ENCODE measurements at places on chromosomes 13 and 19.

- DNase-seq: no peak
These were observed 155.6 kb downstream of the TM9SF2 start for GRCh38 chr13:99656844-99657381.

GRCh38 chr13:38888309-38888708, 102.3 kb downstream of the STOML3 start:
- DNase-seq: no peak

DNA sequence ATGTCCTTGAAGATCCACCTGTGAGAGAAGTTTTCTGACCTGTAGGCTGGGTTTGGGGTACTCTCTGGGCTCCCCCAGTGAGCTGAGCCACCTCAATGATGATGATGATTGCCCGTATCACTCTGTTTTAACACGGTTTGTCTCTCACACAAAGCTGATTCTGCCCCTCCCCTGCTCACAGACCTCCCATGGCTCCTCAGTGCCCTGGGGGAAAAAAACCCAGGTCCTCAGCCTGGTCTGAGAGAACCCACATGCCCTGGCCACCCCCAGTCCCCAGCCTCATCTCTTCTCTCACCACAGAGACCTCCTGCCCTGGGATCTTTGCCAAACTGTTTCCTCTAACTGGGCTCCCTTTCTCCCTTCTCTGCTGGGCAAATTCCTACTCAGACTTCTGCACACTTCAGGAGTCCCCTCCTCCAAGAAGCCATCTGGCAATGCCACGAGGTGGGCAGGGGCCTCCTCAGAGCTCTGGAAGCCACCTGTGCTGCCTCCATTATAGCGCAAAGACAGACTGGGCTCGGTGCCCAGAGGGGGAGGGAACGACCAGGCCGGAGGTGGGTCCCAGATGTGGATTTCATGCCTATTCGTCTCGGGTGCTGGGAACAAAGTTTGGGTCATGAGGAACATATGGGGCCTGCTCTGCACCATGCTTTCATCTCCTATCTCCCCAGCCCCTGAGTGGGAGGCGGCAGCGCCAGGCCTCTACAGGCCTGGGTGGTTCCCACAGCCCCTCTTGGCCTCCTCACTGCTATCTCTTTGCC, 8.5 kb upstream of the CA11 start:
- DNase-seq: no peak

DNA sequence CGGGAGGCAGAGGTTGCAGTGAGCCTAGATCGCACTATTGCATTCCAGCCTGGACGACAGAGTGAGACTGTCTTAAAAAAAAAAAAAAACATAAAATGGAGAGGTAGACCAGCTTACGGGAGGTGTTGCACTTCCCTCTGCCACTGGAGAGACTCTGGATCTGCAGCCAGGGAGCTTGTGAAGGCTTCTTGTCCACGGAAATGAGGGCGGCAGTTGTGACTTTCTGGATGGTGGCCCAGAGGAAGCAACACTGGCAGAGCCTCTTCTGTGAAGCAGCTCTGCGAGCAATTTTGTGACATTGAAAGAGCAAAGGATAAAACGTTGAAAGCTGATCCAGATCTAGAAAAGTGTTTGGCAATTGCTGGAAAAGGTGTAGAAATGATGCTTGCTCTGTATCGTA, 10.4 kb downstream of the SPINT2 start:
- DNase-seq: no peak

DNA sequence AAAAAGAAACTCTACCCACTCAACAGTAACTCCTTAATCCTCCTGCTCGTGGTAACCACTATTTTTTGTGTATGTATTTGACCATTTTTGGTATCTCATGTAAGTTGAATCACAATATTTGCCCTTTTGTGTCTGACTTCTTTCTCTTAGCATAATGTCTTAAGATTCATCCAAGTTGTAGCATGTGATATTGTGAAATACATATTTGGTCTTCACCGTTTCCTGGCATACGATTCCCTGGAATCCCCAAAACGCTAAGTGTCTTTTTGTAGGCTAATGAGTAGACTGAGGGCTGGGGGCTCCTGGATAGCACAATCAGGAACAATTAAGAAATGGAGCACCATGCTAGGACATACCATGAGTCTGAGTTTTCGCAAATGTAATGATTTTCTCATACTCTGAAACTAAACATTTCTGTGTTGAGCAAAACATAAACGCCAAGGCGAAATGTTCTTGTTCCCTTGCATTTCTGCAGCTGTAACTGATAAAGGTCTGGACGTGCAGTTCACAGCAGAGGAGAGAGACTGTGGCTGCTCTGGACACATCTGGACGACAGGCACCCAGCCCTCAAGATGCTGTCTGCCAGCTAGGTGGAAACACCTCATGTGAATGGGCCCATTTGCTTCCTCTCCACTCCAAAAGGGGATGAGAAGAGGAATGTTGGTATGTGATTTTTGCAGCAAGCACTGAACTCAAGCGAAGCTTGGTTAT, 38.4 kb downstream of the BRD4 start:
- DNase-seq: no peak

GRCh38 chr19:32649751-32650150, 25.2 kb downstream of the ANKRD27 start:
- no peak for DNase-seq

DNA sequence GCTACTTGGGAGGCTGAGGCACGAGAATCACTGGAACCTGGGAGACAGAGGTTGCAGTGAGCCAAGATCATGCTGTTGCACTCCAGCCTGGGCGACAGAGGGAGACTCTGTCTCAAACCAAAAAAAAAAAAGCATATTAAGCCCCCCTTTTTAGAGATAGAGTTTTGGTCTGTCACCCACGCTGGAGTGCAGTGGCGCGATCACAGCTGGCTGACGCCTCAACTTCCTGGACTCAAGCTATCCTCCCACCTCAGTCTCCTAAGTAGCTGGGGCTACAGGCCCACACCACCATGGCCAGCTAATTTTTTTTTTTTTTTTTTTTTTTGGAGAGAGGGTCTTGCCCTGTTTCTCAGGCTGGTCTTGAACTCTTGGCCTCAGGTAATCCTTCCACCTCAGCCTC, 34.2 kb upstream of the MAP3K10 start:
- no peak for DNase-seq

GRCh38 chr13:59439776-59440428, 723.8 kb downstream of the DIAPH3 start:
- no peak for DNase-seq

- peak; percentile 67 for DNase-seq
These were observed 29.3 kb upstream of the NANOS3 start for GRCh38 chr19:13847407-13848339.

GRCh38 chr13:46665633-46666482, 112.9 kb downstream of the LRCH1 start:
- DNase-seq: no peak

DNA sequence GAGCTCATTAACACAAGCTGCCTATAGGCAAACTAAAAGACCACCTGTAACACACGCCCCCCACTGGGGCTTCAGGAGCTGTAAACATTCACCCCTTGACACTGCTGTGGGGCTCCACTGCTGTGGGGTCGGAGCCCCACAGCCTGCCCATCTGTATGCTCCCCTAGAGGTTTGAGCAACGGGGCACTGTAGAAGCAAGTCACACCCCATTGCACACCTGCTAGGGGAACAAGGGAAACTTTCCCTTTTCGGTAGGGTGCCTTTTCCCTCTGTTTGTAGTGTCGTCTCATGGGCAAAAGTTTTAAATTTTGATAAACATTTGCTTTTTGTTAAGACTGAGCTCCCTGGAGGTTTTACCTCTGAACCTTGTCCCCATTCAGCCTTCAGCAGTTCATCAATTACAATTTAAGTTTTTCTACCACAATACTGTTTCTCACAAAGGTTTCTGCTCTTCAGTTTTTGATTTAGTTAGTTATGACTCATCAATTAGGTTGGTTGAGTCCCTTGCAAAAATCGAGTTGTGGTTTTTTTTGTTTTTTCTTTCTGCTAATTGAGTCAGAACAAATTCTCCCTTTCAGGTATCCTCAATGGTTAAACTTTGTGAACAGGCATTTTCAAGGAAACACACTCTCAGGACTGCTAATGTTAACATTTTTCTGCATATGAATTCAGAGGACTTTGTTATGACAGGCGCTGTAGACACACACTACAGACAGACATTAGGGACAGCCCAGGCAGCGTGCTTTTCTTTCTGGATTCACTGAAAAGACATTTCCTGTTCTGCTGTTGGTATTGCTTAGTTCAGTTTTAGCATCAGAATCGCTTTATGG, 35.1 kb downstream of the ZNF433 start:
- no peak for DNase-seq

GRCh38 chr19:1273263-1274041, 1.9 kb upstream of the FAM174C start:
- no peak for DNase-seq

- no peak for DNase-seq
These were observed 17.9 kb downstream of the COG3 start for GRCh38 chr13:45482571-45483173.

DNA sequence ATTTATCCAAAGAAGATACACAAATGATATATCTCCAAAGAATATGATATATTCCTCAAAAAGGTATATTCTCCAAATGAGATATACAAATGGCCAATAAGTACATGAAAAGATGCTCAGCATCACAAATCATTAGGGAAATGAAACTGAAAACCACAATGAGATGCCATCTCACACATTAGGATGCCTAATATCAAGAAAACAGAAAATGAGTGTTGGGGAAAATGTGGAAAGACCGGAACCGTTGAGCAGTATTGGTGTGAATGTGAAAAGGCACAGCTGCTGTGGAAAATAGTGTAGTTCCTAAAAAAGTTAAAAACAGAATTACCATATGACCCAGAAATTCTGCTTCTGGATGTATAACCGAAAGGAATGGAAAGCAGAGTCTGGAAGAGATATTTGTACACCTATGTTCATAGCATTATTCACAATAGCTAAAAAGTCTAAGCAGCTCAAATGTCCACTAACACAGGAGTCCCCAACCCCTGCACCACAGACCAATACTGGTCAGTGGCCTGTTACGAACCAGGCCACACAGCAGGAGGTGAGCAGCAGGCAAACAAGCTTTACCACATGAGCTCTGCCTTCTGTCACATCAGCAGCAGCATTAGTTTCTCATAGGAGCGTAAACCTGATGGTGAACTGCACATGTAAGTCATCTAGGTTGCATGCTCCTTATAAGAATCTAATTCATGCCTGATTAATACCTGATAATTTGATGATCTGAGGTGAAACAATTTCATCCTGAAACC, 291.9 kb downstream of the PCDH20 start:
- no peak for DNase-seq

DNA sequence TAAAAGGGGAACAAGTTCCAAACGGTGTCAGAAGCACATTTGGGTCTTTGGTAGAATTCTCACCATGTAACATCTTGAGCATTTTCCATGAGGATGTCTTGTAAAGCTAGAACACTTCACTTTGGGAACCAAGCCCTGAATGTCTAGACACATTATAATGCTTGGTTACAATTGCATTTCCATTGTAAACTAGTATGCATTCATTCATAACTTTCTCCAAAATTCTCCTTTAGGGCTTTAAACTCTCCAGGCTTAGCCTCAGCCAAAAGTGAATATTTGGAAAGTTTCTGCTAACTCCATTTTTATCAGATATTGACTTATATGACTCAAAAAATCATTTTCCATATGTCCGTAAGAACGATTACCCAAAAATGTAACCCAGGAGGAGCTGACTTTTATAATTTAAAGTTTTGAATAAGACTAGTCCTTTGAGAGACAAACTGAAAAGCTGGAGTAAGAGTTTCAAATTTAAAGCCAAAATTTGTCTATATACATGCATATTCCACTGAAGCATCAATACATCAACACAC, 1170.4 kb downstream of the EFNB2 start:
- no peak for DNase-seq

DNA sequence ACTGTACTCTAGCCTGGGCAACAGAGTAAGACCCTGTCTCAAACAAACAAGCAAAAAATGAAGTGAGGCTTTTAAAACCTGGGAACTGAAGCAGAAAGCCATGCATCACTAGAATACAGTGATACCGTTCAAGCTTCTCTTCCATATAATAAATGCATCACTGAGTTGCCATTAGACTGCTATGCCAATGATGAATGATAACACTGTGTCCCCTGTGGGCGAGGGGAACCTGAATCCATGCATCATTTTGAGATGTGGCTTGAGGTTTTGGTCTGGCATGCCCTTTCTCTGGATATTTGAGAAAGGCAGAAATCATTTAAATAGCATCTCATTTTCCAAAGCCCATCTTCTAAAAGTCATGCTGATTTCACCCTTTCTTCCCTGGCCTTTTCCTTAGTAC, 1.5 kb upstream of the FAM124A start:
- DNase-seq: no peak

GRCh38 chr19:49073514-49074378, 1.2 kb upstream of the KCNA7 start:
- no peak for DNase-seq

GRCh38 chr19:17775991-17776803, 18.7 kb upstream of the B3GNT3 start:
- no peak for DNase-seq

DNA sequence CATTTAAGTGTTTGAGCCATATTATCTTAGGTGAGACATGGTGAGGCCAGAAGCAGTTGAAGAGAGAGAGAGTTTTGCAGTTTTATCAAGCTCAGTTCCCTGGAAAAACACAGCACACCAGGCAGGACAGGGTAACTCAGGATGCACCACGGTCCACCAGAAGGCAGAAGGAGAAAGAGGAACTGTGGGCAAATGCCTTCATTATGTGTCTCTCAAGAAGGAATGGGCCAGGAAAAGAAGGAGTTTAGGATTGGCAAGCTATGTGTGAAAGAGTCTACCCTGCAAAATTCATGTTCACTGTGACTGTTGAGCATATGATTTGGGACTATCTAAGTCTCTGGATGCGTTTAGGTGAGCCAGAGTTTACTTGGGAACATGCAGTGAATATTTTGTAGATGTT, 934.5 kb upstream of the MIR17HG start:
- DNase-seq: no peak

- no peak for DNase-seq
These were observed 25.1 kb downstream of the VAV1 start for GRCh38 chr19:6797646-6798045.

DNA sequence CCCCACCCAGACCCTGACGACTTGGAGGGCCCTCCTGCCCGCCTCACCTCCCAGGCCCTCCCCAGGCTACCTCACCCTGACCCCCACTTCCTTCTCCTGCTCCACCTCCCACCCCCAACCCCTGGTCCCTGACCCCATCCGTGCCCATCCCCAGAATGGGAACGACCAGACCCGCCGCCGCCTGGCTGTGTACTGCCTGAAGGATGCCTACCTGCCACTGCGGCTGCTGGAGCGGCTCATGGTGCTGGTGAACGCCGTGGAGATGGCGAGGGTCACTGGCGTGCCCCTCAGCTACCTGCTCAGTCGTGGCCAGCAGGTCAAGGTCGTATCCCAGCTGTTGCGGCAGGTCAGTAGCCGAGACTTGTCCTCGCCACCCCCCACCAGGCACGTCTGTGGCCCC, 11.9 kb upstream of the SPIB start:
- DNase-seq: no peak

GRCh38 chr19:42762789-42763188, 2.7 kb downstream of the PSG8 start:
- no peak for DNase-seq

GRCh38 chr19:29842471-29843179, 30.8 kb downstream of the CCNE1 start:
- DNase-seq: no peak

GRCh38 chr13:81058916-81059290, 718.0 kb upstream of the SPRY2 start:
- no peak for DNase-seq

GRCh38 chr13:73578251-73578875, 519.6 kb downstream of the KLF5 start:
- no peak for DNase-seq

- DNase-seq: no peak
These were observed 187.4 kb downstream of the SUCLA2 start for GRCh38 chr13:47813718-47814117.

GRCh38 chr19:33673996-33674625, 52.4 kb downstream of the CHST8 start:
- DNase-seq: no peak

GRCh38 chr13:30850204-30850866, 55.7 kb upstream of the MEDAG start:
- no peak for DNase-seq
